Stimulated activated CD8-positive, alpha-beta memory T cell treated with anti-CD3 and anti-CD28 coated beads, Interleukin-15, amount 100 ng/mL, for 4 hours (primary cell): ENCODE measurements at places on chromosomes 1 and 21.

GRCh38 chr1:22344329-22344630, 107.4 kb upstream of the ZBTB40 start:
- no peak for DNase-seq

GRCh38 chr21:40647706-40648105, 199.3 kb downstream of the DSCAM start:
- no peak for DNase-seq

- no peak for DNase-seq
Measured at GRCh38 chr1:226782845-226783601, 43.9 kb upstream of the ITPKB start.

- no peak for DNase-seq
Measured at GRCh38 chr1:215844266-215844665, 277.2 kb downstream of the KCTD3 start.

DNA sequence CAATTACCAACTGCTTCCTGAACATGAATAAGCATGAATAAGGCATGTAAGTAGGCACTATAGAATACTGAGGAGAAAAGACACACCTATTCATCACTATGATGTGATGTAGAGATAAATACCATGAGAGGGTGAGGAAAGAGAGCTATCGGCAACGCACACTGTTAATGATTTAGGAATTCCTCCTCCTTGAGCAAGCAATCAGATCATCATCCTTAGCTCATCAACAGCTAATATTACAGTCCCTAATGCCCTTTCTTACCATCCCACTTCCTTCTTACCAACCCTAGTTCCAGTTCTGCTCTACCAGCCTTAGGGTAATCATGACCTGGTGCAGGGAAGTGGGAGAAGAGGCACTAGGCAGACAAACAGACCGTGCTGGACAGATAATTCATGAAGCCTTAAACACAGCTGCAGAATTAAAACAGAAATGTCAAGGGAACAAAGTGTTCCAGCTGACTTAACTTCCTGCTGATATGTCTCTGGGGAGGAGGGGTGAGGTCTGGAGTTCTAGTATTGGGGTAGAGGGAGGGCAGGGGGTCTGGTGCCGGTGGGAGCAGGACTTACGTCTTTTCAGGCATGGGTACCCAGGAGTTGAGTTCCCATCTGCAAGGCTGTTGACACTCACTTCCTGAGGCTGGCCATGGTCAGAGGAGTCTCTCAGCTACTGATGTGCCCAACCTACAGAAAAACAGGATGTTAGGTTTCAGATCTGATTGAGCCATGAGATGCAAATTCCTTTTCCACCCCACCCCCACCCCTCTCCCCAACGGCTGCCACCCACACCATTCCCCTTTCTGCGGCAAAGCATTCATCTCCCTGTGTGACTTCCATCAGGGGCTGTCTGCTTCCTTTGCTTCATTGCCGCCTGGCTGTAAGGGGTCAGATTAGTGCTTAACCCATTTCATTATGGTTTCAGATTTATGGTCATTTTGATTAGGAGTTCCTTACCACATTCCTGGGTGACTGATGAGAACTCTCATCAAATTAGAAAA, 12.6 kb upstream of the RCSD1 start:
- no peak for DNase-seq

DNA sequence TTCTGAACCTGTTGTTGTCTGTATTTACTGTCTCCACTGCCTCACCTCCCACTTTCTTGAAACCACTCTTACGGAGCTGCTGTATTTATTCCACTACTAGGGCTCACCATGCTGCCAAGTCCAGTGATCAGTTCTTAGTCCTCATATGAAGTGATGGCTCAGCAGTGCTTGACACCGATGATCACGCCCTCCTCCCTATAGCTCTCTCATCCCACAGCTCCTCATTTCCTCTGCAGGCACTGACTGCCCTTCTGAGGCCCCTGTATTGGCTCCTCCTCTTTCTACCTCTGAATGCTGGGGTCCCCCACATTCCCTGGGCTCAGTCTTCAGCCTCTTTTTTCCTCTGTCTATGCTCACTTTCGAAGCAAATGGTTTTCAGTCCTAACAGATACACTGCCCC, 3.4 kb downstream of the CLCA1 start:
- no peak for DNase-seq

- DNase-seq, result no peak
Measured at GRCh38 chr1:206041640-206042039, 11.3 kb upstream of the RHEX start.

DNA sequence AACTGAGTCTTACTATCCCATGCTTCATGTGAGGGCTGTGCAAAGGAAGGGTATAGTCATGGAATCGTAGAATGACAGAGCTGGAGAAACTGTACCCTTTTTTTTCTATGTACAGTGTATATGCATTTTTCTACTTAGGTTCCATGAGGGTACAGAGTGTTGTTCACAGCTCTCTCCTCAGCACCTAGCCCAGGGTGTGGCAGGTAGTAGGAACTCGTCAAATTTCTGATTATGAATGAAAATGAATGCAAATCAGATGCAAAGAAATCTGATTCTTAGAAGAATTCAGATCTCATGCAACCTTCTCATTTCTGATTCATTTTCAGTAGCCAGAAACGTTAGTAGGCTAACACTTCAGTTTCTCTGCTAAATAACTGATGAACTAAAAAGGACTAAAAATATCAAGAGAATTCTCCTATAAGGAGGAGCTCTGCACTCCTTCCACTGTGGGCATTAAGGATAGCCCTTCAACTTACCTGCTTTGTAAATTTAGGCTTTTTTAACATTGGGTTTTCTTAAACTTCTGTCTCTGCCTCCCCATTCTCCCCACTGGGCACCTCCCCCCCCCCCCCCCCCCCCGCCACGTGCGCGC, 18.0 kb upstream of the HHAT start:
- no peak for DNase-seq

DNA sequence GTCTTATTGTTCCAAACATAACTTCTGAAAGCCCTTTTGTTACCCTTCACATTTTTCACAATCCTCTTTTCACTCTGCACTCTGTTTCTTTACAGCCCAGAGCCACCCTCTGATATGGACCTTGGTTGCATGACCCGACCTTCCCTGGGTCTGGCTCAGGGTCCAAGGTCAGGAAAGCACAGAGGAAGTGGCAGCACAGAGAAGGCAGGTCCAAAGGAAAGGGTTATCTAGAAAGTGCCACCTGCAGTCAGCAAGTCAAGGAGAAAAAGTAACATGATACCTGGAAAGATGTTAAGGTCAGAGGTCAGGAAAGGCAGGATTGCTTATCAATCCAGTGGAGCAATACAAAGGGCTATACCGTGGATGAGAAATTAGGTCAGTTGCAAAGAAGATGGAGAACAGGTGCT, 18.4 kb downstream of the BCAR3 start:
- no peak for DNase-seq

GRCh38 chr1:3213730-3214129, 144.7 kb downstream of the PRDM16 start:
- DNase-seq, result no peak

- no peak for DNase-seq
Measured at GRCh38 chr1:204641455-204641854, 44.1 kb downstream of the LRRN2 start.

DNA sequence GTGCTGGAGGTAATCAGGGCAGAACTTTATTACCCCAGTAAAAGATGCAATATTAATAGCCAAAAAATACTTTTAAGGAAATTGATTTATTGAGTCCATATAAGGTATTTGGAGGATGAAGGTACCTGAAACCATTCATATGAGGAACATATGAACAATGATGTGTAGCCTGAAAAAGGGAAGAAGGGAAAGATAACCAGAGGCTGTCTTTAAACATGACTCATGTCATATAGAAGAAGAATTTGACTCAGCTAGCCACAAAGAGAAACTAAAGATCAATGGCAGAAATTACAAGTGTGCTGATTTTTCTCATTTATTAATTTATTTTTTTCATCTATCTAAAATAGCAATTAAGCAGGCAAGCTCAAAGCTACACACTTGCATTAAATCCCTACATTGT, 136.2 kb upstream of the DUSP10 start:
- no peak for DNase-seq

GRCh38 chr21:30480145-30480544, at the start of gene KRTAP19-1:
KRTAP19-1 (minus strand) TSS chr21:30480367; CDS start chr21:30480317, 50 bp downstream.
- DNase-seq, result no peak

GRCh38 chr1:231584117-231584516, 42.5 kb upstream of the DISC1 start:
- DNase-seq, result no peak

DNA sequence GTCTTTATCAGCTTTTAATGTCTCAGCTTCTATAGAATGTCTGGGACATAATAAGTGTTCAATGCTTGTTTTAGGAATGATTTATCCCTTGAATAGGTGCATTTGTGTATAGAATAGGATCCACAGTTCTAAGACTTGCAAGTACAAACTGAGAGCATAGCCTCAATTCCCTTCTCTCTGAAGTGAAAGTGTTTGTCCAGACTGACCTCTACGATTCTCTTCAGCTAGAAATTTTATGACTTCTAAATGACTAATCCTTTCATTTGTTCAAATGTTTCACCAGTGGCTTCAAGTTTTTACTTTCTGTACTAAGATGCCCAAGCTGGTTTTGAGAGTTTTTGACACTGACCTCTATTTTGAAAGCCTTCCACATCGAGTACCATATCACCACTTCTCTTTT, 608.2 kb upstream of the ADGRL4 start:
- DNase-seq, result no peak

DNA sequence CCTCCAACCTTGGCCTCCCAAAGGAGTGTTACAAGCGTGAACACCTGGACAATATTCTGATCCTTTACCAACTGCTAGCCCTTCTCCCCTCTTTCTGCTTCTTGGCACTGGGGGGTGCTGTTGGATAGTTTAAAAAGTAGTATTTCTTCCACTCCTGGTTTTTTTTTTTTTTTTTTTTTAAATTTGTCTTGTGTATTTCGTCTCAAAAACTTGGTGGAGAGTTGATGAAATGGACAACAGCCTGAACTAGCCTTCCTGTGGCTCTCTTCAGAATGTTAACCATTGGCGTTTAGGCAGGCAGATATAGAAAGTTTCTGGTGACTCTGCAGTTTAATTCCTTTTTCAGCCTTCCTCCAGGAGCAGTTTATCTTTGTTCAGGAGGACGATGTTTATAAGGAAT, 69.7 kb upstream of the USP24 start:
- DNase-seq, result no peak

- no peak for DNase-seq
Measured at GRCh38 chr1:78237364-78237916, 191.7 kb downstream of the GIPC2 start.

GRCh38 chr1:47785561-47786271, 211.5 kb downstream of the TRABD2B start:
- DNase-seq, result no peak

DNA sequence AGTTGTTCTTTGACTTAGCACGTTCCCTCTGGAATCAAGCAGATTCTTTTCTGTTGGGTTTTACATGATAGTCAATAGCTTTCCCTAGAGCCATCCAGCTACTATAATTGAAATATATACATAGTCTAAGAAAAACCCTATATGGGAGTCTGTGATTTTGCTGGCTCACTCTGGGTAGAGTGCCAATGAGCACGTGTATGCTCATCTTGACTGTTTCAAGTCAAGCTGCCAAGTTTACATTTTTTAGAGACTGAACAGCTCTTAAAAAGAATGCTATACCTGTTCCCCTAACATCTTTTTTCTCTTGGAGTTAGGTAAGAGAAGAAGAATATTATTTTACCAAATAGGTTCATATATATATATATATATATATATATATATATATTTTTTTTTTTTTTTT, 182.8 kb upstream of the NRIP1 start:
- DNase-seq, result no peak

DNA sequence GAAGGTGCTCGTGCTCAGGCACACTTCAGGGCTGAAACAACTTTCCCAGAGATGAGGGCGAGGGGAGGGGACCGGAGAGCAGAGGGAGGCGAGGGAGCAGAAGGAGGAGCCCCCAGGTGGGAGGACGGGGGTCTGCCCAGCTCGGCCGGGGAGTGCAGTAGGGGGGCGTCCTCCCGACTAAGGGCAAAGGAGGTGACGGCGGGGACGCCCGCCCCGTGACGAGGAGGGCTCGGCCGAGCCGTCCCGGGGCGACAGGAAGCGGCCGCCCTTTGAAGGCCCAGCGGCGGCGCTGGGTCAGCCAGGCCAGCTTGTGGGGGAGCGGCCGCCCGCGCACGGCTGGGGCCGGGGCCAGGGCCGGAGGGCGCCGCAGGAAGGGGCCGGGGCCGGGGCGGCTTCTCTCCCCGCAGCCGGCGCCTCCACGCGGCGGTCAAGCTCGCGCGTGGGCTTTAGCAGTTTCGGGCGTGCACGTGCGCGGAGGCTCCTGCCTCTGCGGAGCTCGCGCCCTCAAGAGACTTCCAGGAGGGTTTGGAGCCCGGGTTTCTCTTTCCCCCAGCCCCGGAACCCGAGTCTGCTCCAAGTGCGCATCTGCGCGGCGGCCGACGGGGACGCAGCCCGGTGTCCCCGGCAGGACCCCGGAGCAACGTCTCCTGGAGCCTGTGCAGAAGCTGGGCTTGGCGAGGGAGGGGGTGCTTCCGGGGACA, 100.8 kb upstream of the SLC45A1 start:
- DNase-seq, result no peak

DNA sequence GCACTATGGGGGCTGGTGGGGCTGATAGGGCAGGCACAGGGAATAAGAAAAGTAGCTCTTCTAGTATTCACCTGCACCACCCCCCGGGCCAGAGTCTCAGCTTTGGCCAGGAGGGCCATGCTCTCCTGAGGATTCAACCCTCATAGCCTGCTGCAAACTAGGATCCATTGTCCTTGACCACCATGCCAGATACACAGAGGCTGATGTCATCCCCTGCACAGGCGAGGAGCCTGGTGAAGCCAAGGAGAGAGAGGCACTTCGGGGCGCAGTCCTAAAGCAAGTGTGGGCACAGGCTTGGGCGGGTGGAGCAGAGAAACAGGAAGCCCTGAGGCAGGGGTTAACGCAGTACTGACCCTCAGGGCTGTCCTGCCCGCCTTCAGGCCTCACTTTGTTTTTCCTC, 29.5 kb downstream of the TMEM53 start:
- no peak for DNase-seq

- DNase-seq, result no peak
Measured at GRCh38 chr1:242641461-242641860, 117.0 kb upstream of the PLD5 start.

GRCh38 chr1:5951846-5952410, 40.3 kb downstream of the NPHP4 start:
- no peak for DNase-seq

- peak; percentile 44 for DNase-seq
Measured at GRCh38 chr1:31705080-31705866, 1.5 kb upstream of the COL16A1 start.

DNA sequence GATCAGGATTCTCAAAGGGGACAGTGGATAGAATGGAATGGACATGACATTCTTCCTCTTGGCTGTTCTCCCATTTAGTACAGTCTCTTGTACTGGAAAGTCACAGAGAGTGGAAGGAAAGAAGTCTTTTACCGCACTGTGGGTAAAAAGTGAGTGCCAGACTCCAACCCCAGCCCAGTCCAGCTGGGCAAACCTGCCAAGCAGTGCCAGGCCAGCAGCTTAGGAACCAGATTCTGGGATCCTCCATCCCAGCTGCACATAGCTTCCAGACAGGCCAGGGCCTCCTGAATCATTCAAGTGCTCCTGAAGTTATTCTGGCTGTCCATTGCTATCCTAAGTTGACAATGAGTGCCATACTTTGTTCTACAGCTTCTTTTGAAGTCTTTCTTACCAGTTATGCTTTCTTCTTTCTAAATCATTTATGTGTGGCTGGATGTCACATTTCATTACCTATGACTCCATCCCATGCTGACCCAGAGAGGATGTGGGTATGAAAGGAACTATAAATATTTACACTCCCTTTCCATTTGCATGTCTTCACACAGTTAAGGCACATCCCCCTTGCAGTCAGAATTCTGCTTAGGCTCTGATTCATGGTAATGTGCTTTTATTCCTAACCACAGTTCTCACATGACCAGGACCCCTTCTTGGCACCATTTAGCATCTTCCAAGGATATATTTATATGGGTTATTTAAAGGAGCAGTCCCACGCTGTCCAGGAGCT, 88.9 kb downstream of the AK5 start:
- DNase-seq, result no peak
